ENCODE measurements at places on chromosomes 6 and 20. TPM values are rescaled to one million over a fixed set of nuclear protein-coding genes. Genes with fewer than 3 reads are reported as not detected.
A peak's percentile ranks its signal among the peaks of the same experiment; 100 is the strongest.

- H3K27me3 ChIP-seq, result no peaks in the 10 kb centered on the region
- H3K36me3 ChIP-seq, result no peaks in the 10 kb centered on the region
- no peak for DNase-seq
- no peak overlapping the region for H3K27ac ChIP-seq
- no peaks in the 10 kb centered on the region for H3K4me1 ChIP-seq
- H3K4me3 ChIP-seq, result no peak overlapping the region
Measured at GRCh38 chr20:40770564-40771307, 81.7 kb upstream of the MAFB start.

- no peaks in the 10 kb centered on the region for H3K36me3 ChIP-seq
- DNase-seq, result no peak
- H3K4me1 ChIP-seq, result no peaks in the 10 kb centered on the region
- no peak overlapping the region for H3K27ac ChIP-seq
- no peak overlapping the region for H3K4me3 ChIP-seq
- no peaks in the 10 kb centered on the region for H3K27me3 ChIP-seq
Measured at GRCh38 chr6:149015535-149016525, 269.0 kb downstream of the UST start.

PRR18 gene
- not detected for total RNA-seq

DNA sequence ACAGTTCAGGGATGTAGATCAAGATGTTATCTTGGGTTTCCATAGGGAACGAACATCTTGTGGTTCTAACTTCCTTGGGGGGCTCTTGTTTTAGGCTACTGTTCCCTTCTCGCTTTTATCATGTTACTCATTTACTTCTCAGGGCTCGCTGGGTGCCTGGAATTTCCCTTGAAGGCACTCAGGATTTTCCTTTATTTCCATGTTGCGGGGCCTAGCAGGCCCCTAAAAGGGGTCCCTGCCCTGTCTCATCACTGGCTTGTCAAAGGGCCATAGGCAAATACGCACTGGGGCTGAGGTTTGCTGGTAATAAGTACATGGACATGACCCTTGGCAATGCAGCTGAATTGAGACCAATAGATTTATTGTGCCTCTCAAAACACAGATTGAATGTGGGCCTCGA lies 262.3 kb downstream of the CDH4 start:
- no peak overlapping the region for H3K27ac ChIP-seq
- H3K27me3 ChIP-seq, result no peaks in the 10 kb centered on the region
- no peaks in the 10 kb centered on the region for H3K36me3 ChIP-seq
- DNase-seq, result no peak
- no peaks in the 10 kb centered on the region for H3K4me1 ChIP-seq

DNA sequence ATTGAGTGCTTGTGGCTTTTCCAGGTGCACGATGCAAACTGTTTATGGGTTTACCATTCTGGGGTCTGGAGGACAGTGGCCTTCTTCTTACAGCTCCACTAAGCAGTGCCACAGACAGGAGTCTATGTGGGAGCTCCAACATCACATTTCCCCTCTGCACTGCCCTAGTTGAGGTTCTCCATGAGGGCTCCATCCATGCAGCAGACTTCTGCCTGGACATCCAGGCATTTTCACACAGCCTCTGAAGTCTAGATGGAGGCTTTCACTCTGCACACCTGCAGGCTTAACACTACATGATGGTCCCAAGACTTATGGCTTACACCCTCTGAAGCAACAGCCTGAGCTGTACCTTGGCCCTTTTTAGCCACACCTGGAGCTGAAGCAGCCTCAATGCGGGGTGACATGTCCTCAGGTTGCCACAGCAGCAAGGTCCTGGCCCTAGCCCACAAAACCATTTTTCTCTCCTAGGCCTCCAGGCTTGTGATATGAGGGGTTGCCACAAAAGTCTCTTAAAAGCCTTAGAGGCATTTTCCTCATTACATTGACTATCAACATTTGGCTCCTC lies 552.2 kb downstream of the TFAP2A start:
- no peaks in the 10 kb centered on the region for H3K36me3 ChIP-seq
- no peak for DNase-seq
- no peaks in the 10 kb centered on the region for H3K4me1 ChIP-seq
- no peaks in the 10 kb centered on the region for H3K27me3 ChIP-seq
- no peak overlapping the region for H3K27ac ChIP-seq

GINS1 gene
- total RNA-seq, result 1.3 TPM

- no peak overlapping the region for H3K4me3 ChIP-seq
- no peak overlapping the region for H3K27ac ChIP-seq
- H3K4me1 ChIP-seq, result peaks cover 94% of the 10 kb centered on the region
Measured at GRCh38 chr6:63643862-63644261, 8.3 kb downstream of the PHF3 start.

GRCh38 chr6:165716886-165717285 lies 53.8 kb upstream of the PDE10A start:
- H3K27ac ChIP-seq, result no peak overlapping the region
- no peaks in the 10 kb centered on the region for H3K36me3 ChIP-seq
- DNase-seq, result no peak
- H3K27me3 ChIP-seq, result no peaks in the 10 kb centered on the region
- no peaks in the 10 kb centered on the region for H3K4me1 ChIP-seq

CD109 gene
- total RNA-seq, result 0.89 TPM

- H3K36me3 ChIP-seq, result no peaks in the 10 kb centered on the region
- peaks cover 46% of the 10 kb centered on the region for H3K4me1 ChIP-seq
- H3K27ac ChIP-seq, result peak overlapping the region; percentile 88
- peak overlapping the region; percentile 88 for H3K4me3 ChIP-seq
- no peaks in the 10 kb centered on the region for H3K27me3 ChIP-seq
Measured at GRCh38 chr6:111872401-111873177, 663 bp downstream of the FYN start.

DNA sequence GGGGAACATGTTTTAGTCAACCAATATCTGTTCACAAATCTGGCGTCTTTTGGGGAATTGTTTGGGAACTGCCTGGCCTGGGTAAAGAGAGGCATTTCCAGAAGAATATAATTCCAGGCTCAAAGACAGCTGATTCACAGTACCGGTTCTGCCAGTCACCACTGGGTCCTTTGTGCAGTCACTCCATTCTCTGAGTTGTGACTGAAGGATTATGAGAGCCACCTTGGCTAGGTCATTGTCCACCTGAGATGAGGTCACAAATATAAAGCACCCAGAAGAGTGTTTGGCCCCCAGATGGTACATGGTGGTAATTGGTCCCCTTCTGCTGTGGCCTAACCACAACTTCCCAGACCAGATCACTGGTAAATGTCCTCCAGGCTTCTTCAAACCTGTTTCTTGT lies 121.0 kb upstream of the SPACA1 start:
- no peaks in the 10 kb centered on the region for H3K27me3 ChIP-seq
- H3K4me3 ChIP-seq, result no peak overlapping the region
- H3K27ac ChIP-seq, result no peak overlapping the region
- no peaks in the 10 kb centered on the region for H3K36me3 ChIP-seq

GRCh38 chr6:138328210-138328609 lies 49.5 kb upstream of the SMIM28 start:
- no peak for DNase-seq
- H3K27ac ChIP-seq, result no peak overlapping the region
- H3K4me3 ChIP-seq, result no peak overlapping the region
- H3K4me1 ChIP-seq, result no peaks in the 10 kb centered on the region
- no peaks in the 10 kb centered on the region for H3K36me3 ChIP-seq

DLK2 gene
- 0.49 TPM for total RNA-seq

CEP43 gene
- 19.5 TPM for total RNA-seq

DNA sequence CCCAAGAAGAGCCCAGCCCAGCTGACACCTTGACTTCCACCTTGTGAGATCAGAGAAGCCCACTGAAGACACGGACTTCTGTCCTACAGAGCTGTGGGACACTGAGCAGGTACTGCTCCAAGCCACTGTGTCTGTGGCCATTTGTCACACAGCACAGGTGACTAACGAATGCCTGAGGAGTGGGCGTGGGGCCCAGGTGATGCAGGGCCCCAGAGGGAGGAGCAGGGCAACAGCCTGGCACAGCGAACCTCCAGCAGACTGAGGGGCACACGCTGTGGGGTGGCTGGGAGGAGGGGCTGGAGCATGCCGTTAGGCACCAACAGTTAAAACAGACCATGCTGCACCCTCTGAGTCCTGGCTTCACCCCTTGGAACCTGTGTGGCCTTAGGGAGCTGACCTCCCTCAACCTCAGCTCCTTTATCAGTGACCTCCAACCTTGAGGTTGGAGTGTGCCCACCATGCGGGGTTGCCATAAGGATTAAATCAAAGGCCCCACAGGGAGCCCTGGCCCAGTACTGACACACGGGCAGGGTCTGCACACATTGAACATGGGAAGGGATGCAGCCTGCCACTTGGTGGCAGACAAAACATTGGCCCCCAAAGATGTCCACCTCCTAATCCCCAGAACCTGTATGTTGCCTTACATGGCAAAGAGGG lies 119.9 kb upstream of the CST7 start:
- no peak overlapping the region for H3K27ac ChIP-seq
- no peaks in the 10 kb centered on the region for H3K36me3 ChIP-seq
- no peak overlapping the region for H3K4me3 ChIP-seq
- DNase-seq, result no peak
- no peaks in the 10 kb centered on the region for H3K4me1 ChIP-seq

GRCh38 chr6:24858177-24858653 lies 59.5 kb upstream of the ARMH2 start:
- H3K36me3 ChIP-seq, result peaks cover 80% of the 10 kb centered on the region
- peak overlapping the region; percentile 61 for H3K27ac ChIP-seq
- H3K4me1 ChIP-seq, result peaks cover 79% of the 10 kb centered on the region
- no peaks in the 10 kb centered on the region for H3K27me3 ChIP-seq

- DNase-seq, result no peak
- no peaks in the 10 kb centered on the region for H3K27me3 ChIP-seq
- H3K27ac ChIP-seq, result no peak overlapping the region
- no peak overlapping the region for H3K4me3 ChIP-seq
Measured at GRCh38 chr6:69238067-69238466, 558.7 kb downstream of the LMBRD1 start.

NRN1 gene
- not detected for total RNA-seq

- H3K27ac ChIP-seq, result no peak overlapping the region
- no peak for DNase-seq
- H3K4me3 ChIP-seq, result no peak overlapping the region
- no peaks in the 10 kb centered on the region for H3K27me3 ChIP-seq
- no peaks in the 10 kb centered on the region for H3K36me3 ChIP-seq
Measured at GRCh38 chr6:97136626-97137358, 146.2 kb downstream of the MMS22L start.

DNA sequence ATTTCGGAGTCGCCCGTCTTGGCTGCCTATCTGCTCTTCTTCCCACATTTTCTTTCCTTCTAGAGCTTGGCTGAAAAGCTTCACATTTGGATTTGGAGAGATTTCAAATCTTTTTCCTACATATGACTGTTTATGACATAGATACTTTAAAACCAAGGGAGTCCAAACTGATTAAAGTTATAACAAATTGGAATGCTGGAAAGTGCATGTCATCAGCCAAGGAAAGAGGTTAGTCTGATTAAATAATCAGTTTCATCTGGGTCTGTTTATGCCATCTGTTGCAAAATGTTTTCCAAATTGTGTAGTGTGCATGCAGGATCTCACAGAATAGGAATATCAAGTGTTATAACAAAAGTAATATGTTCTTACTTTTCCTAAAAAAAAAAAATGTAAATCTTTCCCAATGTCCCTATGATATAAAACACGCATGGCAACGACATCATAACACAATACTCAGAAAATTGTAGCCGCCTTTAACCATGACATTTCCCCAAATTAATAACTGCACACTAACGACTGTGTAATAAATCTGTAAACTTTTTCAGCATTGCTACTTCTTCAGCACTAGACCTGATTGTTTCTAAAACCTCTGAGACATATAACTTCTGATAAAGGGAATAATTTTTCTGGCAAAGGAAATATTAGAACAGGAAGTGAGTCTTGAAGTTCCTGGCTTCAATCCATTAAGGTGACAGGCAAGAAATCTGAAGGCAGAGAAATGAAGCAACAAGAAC lies 230.2 kb upstream of the FOXQ1 start:
- DNase-seq, result no peak
- H3K27me3 ChIP-seq, result no peaks in the 10 kb centered on the region
- H3K27ac ChIP-seq, result no peak overlapping the region
- no peaks in the 10 kb centered on the region for H3K36me3 ChIP-seq

DNA sequence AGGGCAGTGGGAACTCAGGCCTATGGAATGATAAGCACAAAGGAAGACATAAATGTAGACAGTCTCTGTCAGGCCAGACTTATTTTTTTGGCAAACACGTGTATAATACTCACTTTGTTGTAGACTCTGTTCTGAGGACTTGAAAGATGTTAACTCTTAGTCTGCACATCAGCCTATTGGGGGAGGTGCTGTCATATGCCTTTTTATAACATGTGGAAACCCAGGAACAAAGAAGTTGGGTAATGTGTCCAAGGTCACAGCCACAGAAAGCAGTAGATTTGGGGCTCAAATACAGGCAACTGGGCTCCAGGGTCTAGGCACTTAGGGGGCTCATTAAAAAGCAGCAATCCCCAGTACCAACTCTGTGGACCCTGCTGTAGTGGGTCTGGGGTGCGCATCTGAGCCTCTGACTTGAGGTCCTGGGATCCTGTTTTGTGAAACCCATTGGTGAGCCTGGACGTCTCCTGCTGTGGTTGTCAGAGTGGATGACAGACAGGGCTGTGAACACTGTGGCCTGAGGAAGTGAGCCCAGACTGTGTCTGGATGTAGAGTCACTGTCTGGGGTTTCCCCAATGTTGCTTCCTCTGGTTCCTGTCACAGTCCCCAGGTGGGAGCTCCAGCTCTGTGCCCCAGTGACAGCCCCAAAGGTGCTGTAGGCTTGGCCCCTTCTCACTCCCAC lies 50.0 kb downstream of the CDH26 start:
- H3K4me3 ChIP-seq, result no peak overlapping the region
- peaks cover 12% of the 10 kb centered on the region for H3K4me1 ChIP-seq
- no peaks in the 10 kb centered on the region for H3K36me3 ChIP-seq
- DNase-seq, result no peak

DNA sequence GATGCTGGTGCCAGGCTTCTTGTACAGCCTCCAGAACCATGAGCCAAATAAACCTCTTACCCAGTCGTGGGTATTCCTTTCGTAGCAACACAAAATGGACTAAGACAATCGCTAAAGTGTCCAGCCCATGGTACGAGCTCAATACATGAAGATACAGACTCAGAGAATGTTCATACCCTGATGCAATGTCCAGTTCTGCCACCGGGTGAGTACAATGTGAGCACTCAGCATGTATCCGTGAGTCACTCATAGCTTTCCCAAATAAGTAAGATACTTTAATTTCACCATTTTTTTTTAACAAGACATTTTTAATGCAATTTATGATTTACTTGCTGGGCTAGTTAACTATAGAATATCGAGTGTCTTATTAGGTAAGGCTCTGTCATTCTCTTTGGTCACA lies 26.7 kb upstream of the PDE10A start:
- H3K4me1 ChIP-seq, result no peaks in the 10 kb centered on the region
- no peak overlapping the region for H3K4me3 ChIP-seq
- DNase-seq, result no peak

DNA sequence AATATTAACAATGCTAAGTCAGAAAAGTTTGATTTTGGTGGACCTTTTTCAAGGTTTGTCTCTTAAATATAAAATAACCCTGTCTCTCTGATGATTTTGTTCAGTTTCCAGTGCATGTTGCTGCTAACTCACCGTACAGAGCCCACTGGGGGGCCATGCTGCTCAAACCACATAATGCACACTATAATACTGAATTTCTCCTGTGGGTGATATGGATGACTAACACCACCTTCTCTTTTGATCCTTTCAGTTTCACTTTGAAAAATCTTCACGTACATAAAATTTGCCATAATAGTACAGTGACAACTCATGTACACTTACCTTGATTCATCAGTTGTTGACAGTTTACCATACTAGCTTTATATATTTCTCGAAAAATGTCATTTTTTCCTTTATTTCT lies 506.6 kb upstream of the MAN1A1 start:
- H3K36me3 ChIP-seq, result no peaks in the 10 kb centered on the region
- H3K27ac ChIP-seq, result no peak overlapping the region
- DNase-seq, result peak; percentile 3
- H3K27me3 ChIP-seq, result no peaks in the 10 kb centered on the region

- no peak overlapping the region for H3K4me3 ChIP-seq
- no peak for DNase-seq
- no peaks in the 10 kb centered on the region for H3K4me1 ChIP-seq
- no peaks in the 10 kb centered on the region for H3K36me3 ChIP-seq
Measured at GRCh38 chr20:10338426-10339180, 95.4 kb downstream of the MKKS start.
